AG08396 (cell line): ENCODE measurements at places on chromosomes 3 and 15.

DNA sequence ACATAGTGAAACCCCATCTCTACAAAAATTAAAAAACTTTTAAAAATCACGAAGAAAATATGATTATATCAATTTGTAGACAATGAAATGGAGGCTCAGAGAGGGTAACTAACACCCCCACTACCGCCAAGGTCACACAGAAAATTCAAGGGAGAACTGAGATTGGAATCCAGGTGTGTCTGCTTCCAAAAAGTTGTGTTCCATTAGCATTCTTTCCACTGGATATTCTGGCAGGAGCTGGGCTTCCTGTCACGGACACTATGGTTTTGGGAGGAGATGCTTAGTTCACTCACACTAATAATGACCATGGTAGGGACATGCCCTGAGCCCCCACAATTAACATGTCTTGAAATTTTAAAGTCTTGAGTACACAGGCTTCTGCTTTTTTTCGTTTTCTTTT, 28.8 kb downstream of the CTSH start:
- DNase-seq, result no peak

DNA sequence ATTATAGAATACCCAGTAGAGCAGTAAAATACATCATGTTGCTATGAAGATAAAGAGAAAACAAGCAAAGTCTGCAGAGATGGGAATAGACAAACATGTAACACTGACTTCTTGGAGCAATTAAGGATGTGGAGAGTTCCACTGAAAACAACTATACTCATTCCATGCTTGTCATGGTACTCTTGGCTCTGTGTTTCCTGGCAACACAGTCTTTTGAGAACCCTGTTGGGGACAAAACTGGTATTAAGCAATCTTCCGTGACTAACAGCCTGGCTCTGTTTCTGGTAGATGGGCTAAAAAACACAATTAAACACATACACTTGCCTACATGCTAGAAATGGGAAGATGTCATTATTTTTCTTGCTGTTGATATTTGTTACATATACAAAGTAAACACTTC, 1212.3 kb upstream of the GBE1 start:
- no peak for DNase-seq

DNA sequence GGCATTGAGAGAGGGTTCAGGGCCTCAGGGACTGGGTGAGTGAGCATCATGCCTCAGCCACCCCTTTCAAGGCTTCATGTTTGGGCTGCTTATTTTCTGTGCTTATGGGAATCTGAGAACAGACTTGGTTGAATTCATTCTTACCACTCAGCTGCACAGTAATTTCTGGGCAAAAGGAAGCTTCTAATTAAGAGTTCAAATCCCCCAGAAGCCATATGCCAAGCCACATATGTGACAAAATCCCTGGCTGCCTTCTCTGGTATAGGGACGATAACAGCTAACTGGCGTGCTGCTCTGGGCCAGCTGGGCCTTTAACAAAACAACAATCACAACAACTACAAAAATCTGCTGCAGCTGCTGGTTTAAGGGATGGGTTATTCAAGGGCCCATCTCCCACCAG, 181.0 kb upstream of the ANKRD28 start:
- DNase-seq, result no peak

DNA sequence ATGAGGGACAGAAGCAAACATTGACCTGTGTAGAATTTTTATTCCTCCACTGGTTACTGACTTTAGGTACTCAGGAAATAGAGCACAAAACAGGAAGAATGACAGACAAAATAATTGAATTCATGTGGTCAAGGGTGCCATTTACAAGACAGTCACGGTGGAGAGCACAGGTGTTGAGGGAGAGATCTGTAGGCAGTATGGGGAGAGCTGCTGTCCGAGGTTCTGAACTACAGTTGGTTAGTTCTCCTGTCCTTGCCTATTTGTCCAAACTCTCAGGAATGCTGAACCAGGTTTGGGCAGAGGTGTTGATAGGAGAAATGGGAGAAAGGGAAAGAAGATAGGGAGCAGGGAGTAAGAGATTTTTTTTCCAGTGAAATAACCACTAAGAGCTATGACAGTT, 178.5 kb upstream of the ZBTB20 start:
- DNase-seq, result peak; percentile 9
